A549 (cell line): ENCODE measurements at places on chromosomes 7 and 10. TPM values are rescaled to one million over a fixed set of nuclear protein-coding genes. Genes with fewer than 3 reads are reported as not detected.

Gene CARD11
- 0.92 to 1.6 TPM (median 1.1 TPM) in 3 replicates for polyA plus RNA-seq

Gene C10orf53
- not detected in 3 replicates for polyA plus RNA-seq

Gene CALML3
- not detected in 3 replicates for polyA plus RNA-seq

Gene JMJD1C
- polyA plus RNA-seq = 15.9 to 18.6 TPM (median 16.5 TPM) in 3 replicates

Gene PRKG1
- polyA plus RNA-seq = not detected in 3 replicates

Gene KNDC1
- polyA plus RNA-seq = 0.49 to 0.73 TPM (median 0.56 TPM) in 3 replicates

Gene PLPP4
- polyA plus RNA-seq = not detected in 3 replicates

Gene PON2
- polyA plus RNA-seq = 325 to 395 TPM (median 381 TPM) in 3 replicates

Gene TMEM213
- polyA plus RNA-seq = not detected in 3 replicates

Gene C10orf67
- polyA plus RNA-seq = 0.05 to 0.12 TPM (median 0.06 TPM) in 3 replicates

Gene HIP1
- 17.3 to 19.6 TPM (median 19.0 TPM) in 3 replicates for polyA plus RNA-seq

Gene SPDYE2
- not detected in 3 replicates for polyA plus RNA-seq

Gene NKX2-3
- 0.05 TPM in 1 of 3 replicates, not detected in the others for polyA plus RNA-seq

Gene ST7
- polyA plus RNA-seq = 16.2 to 17.4 TPM (median 16.4 TPM) in 3 replicates

Gene SEMA3D
- polyA plus RNA-seq = 0.04 to 0.08 TPM (median 0.05 TPM) in 3 replicates

Gene GOLGA7B
- 0.98 to 1.5 TPM (median 1.4 TPM) in 3 replicates for polyA plus RNA-seq

Gene LYZL2
- not detected in 3 replicates for polyA plus RNA-seq

Gene NOS3
- 0.46 to 0.71 TPM (median 0.51 TPM) in 3 replicates for polyA plus RNA-seq

Gene FKBP6
- not detected in 3 replicates for polyA plus RNA-seq

Gene ADRB1
- 0.62 to 0.75 TPM (median 0.66 TPM) in 3 replicates for polyA plus RNA-seq

Gene FAM180A
- polyA plus RNA-seq = not detected in 3 replicates
